ENCODE measurements at places on chromosomes 4 and X.
A peak's percentile ranks its signal among the peaks of the same experiment; 100 is the strongest.

- H3K4me3 ChIP-seq, result peak overlapping the region; percentile 51
- DNase-seq, result peak; percentile 59
- no peaks in the 10 kb centered on the region for H3K27me3 ChIP-seq
- peak overlapping the region; percentile 100 for H3K27ac ChIP-seq
- H3K36me3 ChIP-seq, result peaks cover 85% of the 10 kb centered on the region
Measured at GRCh38 chrX:39309721-39310152, 508.5 kb downstream of the MID1IP1 start.

DNA sequence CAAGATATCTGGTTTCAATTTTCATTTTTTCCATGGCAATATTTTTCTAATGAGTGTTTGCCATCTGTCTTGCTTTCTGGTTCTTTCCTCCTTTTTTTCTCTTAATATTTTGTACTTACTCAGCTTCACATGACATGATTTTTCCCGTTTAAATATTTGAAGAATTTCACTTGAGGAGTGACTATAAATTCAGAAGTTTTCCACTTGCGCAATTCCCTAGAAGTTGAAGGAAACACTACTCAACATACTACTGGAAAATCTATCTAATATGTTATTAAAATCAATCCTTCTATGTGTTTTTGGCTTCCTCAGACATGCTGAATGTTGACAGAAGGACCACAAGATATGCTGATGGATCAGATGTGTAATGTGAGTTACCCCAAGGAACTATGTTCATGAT lies 36.8 kb upstream of the BANK1 start:
- H3K27me3 ChIP-seq, result peaks cover 2% of the 10 kb centered on the region
- no peak for DNase-seq
- no peaks in the 10 kb centered on the region for H3K36me3 ChIP-seq
- no peak overlapping the region for H3K27ac ChIP-seq

GRCh38 chr4:121182296-121182695 lies 18.2 kb upstream of the TNIP3 start:
- no peaks in the 10 kb centered on the region for H3K27me3 ChIP-seq
- peak; percentile 20 for DNase-seq

DNA sequence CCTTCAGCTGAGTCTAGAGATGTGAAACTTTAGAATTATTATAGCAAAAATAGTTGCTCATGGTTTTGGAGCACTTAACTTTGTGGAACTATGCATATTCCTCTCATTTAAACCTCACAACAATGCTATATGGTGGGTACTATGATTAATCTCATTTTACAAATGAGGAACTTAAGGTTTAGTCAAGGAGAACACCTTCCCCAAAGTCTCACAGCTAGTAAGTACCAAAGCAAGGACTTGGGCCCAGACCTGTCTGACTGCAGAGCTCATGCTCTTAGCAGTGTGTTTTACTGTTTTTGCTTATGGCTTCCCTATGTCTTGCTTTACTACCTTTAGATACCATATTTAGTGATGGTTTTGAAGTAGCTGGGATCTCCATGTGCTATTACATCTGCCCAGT lies 5.1 kb downstream of the UBE2A start:
- no peak overlapping the region for H3K27ac ChIP-seq
- no peak overlapping the region for H3K4me3 ChIP-seq
- H3K36me3 ChIP-seq, result peaks cover 6% of the 10 kb centered on the region
